ENCODE measurements at places on chromosomes 12 and 14.

GRCh38 chr14:64689289-64689688 lies 14.9 kb upstream of the PLEKHG3 start:
- DNase-seq: no peak

DNA sequence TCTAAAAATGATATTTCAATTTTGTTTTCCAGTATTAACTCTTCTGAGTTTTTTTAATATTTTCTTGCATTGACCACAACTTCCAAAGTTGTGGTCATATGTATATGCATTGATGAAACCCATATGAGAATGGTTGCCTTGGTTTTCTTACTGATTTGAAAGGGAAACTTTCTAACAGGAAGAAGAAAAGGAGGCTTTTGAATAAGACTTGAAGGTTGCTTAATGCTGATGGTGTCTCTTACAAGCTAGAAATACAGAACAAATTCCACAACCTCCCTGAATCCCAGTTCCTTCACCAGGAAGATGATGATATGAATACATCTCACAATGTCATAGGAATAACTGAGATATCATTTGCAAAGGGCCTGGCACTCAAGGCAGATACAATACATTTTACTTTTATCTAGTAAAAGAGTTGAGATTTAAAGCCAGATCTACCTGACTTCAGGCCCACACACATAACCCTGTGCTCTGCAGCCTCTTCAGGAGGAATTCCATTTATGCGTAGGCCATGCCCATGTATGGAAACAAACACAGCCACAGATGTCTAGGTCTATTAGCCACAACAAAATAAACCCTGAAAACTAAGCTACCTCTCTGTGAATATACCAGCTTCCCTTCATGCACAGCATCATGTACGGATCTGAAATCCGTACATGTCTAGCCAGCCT lies 165.4 kb upstream of the PLEKHG7 start:
- DNase-seq: no peak

GRCh38 chr14:77031759-77032490 lies 3.4 kb upstream of the IRF2BPL start:
- no peak for DNase-seq

DNA sequence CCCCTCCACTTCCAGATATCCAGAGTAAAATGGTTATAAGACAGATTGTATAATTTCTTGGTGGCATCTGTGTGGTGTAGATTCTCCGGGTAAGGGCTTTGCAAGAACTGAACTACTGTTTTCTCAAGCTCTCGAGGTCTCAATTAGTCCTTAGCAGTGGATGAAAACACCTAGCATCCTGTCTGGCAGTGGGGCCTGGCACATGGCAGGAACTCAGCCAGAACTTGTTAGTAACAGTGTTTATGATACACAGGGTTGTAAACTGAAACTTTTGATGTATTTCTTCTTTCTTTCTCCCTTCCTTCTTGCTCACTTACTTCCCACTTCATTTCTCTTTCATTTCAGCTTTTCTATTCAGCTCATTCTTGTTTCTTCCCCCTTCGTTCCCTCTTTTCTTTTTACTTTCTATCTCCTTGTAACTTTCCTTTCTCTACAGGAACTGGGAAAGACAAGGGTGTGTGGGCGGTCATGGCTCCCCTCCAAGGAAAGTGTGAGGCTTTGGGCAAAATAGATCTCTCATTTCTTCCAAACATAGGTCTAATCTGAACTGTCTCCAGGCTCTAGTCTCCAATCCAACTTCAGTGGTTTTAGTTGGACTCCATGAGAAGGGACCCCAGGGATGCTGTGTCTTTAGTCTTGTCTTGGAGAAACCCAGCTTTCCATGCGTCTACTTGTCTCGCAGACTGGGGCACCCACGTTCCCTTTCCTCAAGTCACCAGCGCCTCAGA lies 159.7 kb downstream of the PAH start:
- DNase-seq: no peak

DNA sequence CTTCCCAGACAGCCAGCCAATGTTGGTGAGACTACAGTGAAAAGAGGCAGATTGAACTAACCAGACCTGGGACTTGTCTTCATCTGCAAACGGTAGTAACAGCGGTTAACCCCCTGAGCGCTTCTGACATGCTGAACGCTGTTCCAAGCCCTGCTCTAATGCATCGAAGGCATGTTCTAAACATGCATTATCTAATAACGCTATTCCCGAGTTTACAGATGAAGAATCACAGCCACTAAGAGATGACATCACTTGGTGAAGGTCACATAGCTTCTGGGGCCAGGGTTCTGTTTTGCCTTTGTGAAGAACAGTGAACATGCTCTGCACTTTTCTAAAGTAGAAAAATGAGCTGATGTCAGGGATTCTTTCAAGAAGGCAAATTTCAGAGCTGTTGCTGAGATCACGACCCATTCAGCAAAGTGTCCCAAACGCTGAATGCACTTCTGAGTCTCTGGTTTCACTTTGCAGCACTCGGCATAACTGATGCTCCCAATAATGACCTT lies 56.0 kb downstream of the FOS start:
- DNase-seq: no peak

DNA sequence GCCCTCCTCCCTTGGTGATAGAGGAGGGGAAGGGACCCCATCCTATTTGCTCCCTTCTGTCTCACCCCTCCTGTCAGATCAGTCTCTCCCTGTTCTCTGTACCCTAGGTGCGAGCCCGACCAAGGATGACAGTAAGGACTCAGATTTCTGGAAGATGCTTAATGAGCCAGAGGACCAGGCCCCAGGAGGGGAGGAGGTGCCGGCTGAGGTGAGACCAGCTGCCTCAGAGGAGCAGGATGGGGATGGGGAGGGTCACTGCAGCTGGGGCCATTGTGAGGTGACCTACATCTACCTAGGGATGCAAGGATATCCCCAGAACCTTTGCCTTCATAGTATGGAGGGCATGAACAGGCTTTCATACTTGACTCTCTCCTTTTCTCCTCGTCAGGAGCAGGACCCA lies 22.2 kb downstream of the AGAP2 start:
- DNase-seq: no peak

DNA sequence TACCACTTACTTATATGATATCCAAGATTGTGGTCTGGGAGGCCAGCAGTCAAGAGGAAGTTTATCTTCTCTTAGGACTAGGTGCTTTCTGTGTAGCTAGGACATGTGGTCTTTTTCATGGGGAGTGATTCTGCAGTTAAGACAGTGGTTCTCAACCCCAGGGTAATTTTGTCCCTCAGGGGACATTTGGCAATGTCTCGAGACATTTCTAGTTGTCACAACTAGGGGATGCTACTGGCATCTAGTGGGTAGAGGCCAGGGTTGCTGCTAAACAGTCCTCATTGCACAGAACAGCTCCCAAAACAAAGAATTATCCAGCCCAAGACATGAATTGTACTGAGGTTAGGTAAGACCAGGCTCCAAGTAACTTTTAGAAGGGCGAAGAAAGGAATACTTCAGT lies 20.0 kb downstream of the AMDHD1 start:
- DNase-seq: no peak

- DNase-seq: peak; percentile 93
Observed at GRCh38 chr12:108633534-108634248, at the start of gene SELPLG. TSS of gene SELPLG (minus strand) at chr12:108633894. CDS start at chr12:108624307, 9,587 bp downstream.

DNA sequence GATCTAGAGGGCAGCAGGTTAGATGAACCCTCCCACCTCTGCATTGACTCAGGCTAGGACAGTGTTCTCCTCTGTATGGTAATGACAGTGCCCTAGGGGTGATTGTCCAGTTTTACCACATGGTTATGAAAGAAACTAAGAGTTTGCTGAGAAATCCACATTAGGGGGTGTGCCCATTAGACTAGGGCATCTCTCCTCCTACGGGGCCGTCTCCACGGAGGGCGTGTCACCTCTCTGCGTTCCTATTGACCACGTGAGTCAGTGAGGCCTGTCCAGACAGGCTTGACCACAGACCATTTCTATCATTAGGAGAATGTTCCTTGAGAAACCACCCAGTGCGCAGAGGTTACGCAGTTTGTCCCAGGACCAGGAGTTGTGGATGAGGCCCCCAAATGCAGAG lies 8.3 kb downstream of the MVK start:
- no peak for DNase-seq

- no peak for DNase-seq
Observed at GRCh38 chr12:67927324-67927723, 61.9 kb upstream of the IFNG-AS1 start.

DNA sequence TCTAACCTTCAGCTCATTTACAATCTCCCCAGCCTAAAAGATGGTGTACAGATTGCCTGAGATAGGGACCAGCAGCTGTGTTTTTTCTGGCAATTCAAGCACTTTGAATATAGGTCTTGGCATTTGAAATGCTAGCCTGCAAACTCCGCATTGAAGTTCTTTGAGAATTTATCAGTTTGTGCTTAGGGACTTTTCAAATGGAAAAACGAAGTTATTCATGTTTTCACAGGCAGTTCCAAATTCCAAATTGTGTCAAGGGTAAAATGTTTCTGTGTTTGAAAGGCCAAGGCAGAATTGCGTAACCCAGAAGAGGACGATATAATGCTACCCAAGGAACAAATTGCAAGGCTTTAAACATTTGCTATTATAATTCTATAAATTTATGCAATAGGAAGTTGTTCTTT lies 168.9 kb upstream of the RASSF8 start:
- DNase-seq: no peak

DNA sequence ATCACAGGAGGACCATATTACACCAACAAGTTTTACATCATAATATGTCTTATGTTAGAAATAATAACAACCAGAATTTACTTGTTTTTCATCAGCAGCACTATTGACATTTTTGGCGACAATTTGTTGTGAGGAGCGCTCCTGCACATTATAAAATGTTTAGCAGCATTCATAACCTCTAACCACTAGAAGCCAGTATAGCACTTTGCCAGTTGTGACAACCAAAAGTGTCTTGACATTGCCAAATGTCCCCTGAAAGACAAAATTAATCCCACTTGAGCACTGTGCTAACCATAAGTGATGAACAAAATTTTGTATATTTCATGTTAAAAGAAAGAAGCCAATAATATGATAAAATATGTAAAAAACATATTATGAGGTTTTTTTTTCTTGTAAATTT lies 356.9 kb upstream of the LMO3 start:
- no peak for DNase-seq

- DNase-seq: peak; percentile 10
Observed at GRCh38 chr12:12839003-12839395, 25.9 kb downstream of the DDX47 start.

- DNase-seq: peak; percentile 66
Observed at GRCh38 chr12:111313833-111314259, 55.0 kb downstream of the PHETA1 start.
